AG20443 (cell line): ENCODE measurements at places on chromosomes 3 and 15.
A peak's percentile ranks its signal among the peaks of the same experiment; 100 is the strongest.

DNA sequence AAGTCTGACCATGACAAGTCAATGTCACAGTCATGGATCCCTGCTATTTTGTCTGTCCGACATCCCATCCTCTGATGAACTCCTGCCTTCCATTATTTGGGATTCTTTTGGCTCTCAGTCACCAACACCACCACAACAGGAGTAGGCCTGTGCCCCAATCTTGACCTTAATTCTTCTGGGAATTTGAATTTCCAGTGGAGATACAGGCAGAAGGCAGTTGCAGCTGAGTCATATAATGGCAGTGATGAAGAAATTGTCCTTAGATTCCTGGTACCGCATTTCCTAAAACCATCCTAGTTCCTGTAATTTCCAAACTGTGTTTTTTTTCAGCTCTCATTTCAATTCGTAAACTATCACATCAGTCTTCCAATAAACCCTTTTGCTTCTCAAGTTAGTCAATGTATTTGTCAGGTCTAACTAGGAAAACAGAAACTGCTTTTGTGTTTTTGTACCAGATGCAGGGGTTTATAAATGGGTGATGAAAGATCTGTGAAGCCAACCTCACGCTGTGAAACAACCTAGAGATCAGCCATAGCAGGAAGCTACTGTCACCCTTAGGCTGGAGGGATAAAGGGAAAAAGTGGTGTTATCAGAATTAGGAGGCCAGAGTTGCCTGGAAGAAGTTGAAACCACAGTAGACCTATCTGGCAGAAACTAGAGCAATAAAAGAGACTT, 126.3 kb upstream of the TMEM108 start:
- DNase-seq = no peak

DNA sequence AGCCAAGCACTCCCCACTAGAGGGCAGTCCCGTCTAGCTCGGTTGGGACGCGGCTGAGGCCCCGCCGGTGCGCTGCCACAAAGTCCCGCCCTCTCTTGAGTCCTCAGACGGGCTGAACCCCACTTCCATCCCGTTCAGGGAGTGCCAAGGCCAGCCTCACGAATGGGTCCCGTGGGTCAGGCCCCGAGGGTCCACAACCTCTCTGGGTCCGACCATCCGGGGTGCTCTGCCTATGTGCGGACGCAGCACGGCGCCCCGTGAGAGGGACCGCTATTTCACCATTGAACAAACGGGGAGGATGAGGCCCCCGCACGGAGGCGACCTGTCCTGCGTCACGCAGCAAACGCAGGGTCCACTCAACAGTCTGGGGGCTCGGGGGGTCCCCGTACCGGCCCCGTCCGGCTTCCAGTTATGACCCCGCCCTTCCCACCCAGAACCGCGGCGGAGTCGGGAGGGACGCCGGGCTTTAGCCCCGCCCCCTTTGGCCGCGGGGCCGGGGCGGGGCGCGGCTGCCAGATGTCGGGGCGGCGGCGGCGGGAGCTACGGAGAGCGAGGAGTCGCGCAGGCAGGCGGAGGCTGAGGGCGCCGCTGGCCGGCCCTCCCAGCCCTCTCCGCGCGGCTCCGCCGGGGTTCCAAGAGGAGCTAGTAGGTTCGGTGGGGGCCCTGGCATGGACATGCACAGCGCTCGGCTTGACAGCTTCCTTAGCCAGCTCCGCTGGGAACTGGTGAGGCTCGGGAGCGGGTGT, at the start of gene INKA1:
Gene INKA1 (plus strand): TSS at position 543 of the 746 bp plus-strand sequence. CDS start 132 bp downstream, at position 675.
- peak; percentile 96 for DNase-seq

DNA sequence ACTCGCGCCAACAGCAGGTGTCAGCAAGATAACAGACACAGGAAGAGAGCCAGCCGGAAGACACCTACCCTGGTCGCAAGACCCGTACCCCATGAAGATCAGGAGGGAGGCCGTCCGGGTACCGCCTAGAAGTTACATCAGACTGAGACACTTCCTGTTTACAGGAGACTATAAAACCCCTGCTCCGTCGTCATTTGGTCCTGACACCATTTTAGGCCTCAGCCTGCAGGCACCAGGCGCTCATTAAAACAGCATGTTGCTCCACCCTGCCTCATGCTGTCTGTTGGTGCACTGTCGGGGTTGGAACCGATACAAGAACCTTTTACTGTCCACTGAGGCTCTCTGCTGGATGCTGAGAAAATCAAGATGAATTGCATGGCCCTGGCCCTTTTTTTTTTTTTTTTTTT, 15.6 kb upstream of the PRTG start:
- DNase-seq = no peak

DNA sequence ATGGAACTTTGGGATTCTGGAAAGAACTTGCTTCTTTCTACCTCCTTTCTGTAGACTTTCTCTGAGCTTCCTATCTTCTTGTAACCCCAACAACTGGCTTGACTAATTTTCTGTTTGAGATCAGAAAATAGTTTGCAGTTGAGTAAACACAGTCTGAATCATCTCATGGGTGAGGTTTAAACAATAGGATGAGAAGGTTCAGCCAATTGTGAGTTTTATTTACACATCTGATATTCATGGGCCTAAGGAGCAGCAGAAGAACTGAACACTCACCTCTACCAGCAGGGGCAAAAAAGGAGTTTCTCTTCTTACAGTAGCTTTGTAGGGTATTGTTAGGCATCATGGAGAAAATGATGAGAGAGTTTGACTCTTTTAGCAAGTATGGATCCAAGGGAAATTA, 54.2 kb downstream of the DTWD1 start:
- DNase-seq = peak; percentile 70

GRCh38 chr15:100889385-100890050, 9.9 kb downstream of the ALDH1A3 start:
- DNase-seq = peak; percentile 91

DNA sequence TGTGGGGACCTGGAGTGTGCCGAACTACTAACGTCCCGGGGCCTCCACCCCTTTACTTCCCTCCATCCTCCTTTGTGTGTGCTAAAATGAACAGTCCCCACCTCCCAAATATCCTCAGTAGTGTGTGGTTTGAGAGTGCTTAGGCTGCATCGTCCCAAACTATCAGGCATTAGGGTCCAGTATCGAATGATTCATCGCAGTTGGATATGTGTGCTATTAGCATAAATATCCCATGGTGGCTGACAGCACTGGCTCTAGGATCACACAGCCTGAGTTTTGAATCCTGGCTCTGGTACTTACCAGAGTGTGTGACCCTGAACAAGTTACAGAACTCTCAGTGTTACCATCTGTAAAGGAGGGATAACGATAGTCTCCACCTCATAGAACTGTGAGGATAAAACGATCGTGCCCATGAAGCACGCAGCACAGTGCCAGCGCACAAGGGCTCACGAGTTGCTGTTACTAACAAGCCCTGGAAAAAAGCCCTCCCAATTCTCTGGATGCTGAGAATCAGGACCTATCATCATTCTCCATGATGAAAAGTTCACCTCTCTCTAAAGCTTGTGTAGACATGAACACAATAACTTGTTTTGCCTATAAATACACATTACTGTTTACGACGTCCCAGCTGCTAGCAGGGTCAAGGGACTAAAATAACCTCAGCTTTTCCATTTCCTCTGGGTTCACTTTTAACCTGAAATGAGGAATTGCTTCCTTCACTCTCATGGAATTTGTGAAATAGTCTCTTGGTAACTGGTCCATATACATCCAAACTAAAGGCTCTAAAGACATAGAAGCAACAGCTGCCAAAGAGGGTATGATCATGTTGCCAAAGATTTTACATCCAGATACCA, 51.0 kb downstream of the VGLL4 start:
- peak; percentile 48 for DNase-seq

GRCh38 chr3:191263365-191263764, 64.3 kb downstream of the OSTN start:
- no peak for DNase-seq
